ENCODE measurements at places on chromosomes 7 and 10.
A peak's percentile ranks its signal among the peaks of the same experiment; 100 is the strongest.

DNA sequence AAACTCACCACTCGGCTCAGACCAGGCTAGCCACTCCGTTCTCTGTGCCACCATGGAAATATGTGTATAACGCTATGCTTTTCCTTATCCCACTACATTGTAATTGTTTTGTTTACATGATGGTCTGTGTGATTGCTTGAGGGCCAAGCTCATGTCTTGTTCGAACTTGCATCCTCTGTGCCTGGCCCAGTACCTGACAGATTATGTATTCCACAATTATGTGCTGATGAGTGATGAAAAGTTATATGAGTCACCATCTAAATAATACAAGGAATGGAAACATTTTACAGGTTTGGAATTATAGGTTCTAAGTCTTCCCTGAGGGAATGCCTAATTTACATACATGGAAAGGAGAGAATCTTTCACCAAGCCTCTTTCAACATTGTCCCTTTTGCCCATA is 137.4 kb downstream of the C7orf25 start:
- DNase-seq: no peak

DNA sequence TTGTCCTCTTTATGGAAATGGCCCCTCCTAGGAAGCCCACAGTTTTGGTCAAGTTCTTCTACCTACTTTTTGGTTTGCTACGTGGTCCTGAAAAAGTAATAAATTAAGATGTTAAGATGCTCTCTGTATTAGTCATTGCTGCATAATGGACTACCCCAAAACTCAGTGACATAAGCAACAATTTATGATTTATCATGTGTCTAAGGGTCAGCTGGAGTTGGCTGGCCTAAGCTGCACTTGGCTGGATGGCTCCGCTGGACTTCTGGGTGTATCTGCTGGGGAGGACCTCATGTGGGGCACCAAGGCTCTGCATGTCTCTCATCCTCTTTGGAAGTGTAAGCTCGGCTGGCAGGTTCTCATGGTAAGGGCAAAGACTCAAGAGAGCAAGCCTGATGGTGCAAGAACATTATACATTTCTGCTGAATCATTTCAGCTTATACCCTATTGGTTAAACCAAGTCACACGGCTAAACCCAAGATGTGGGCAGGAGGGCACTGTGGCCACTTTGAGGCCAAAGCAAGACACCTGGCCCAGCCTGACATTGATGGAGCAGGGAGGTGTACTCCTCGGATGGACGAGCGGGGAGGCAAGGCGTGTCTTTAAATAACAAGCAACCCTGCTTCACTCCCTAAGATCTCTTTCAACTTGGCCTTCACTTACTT is 47.7 kb downstream of the TBXAS1 start:
- no peak for DNase-seq

DNA sequence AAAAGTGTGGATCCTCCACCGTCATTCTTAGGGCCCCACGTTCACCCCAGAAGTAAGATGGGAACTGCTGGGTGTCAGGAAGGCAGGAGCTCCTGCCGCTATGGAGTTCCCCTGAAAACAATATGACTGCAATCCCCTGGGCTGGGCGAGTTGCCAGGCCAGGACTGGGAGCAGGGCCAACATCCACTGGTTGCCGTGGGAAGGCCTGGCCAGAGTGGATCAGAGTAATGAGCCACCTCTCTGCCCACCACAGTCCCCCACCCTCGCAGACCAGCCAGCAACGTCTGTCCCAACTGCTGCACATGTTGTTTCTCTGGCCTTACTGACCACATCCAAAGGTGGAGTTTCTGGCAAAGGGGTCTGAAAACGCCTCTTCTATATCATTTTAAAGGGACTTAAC is 86.6 kb downstream of the STRA8 start:
- no peak for DNase-seq

DNA sequence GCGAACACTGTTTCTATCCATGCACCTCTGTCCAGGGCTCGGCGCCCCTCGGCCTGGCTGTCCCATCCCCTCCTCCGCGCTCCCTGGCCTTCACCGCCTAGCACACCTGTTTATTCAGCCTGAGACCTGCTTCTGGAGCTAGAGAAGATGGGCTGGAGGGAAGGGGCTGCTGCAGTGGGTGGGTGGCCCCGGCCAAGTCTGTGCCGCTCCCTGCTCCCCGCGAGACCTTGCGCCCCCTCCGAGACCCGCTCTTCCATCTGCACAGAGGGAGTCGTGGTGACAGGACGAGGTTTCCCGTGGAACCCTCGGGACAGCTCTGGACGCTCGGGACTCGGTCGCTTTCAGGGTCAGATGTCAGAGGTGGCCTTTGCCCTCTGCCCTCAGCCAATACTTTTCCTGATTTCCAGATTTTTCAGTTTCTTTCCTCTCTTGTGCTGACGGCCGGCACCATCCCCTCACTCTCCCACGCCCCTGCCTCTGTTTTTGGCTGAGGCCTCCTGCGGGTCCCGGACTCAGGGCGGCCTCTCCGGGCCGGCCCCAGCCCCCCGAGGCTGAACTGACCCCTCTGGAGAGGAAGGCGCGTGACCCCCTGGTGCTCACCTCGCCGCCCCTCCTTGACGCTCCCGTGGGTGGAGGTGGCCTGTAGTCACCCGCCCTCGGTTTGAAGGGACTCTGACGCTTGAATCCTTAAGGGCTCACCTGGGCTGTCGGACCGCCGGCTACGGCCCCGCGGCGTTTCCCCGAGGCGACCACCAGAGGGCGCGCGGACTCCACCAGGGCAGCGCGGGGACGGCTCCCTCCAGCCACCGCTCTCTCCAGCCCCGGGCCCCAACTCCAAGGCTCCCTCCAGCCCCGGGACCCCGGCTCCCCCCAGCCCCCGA is 15.6 kb downstream of the SHH start:
- DNase-seq: peak; percentile 72

DNA sequence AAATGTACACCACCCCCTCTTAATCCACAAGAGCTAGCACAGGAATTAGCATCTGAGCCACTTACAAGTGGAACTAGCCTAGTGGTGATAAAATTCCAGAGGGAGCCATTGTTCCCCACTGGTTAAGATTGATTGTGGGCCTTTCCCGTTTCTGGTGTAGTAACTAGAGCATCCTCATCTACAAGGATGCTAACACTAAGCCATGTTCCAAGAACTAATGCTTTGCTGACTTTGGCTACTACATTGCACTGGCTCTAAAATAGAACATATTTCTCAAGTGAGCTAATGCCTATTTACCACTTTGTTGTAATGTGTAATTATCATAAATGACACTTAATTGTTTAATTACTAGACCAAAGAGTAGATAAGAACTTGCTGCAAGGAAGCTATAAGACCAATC is 143.7 kb downstream of the FZD1 start:
- DNase-seq: no peak

DNA sequence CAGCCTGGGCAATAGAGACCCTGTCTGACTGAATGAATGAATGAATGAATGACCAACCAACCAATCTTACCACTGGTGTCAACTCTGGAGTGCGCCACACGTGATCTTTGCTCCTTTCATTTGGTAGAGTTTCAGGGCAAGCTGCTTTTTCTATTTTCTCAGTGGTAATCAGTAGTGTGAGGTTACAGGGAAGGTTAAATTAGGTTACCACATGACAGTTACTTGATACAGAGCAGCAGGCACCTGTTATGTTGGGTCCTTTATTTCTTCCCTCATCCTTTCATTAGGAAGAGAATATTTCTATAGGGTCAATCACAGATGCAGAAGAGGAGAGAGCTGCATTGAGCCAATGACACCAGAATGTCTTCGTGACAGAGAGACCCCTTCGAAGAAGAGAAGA is 167.8 kb downstream of the KIAA1217 start:
- DNase-seq: no peak

DNA sequence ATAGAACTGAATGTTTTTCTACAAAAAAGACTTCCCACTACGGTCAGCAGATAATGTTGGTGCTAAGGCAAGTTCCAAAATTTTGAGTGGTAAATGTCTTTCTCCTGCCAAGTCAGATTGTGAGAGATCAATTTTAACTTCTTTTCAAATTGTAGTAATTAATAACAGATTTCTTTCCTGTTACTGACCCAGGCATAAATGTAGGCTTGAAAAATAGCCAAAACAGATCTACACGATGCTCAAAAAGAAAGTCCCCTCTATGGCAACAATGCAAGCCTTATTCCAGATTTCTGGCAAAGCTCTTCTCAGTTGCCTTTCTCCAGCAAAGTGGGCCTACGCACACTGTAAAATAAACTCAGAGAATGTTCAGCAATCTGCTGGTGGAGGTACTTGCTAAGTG is 641.0 kb upstream of the NRP1 start:
- no peak for DNase-seq

GRCh38 chr10:12063483-12063818 is 5.3 kb upstream of the DHTKD1 start:
- no peak for DNase-seq

- no peak for DNase-seq
Measured at GRCh38 chr10:99387541-99387940, 42.9 kb downstream of the GOT1 start.

Data from stimulated activated CD4-positive, alpha-beta T cell treated with anti-CD3 and anti-CD28 coated beads, Interleukin-12 subunit alpha, Interleukin-12 subunit beta, amount 100 ng/mL, for 4 hours (primary cell).